ENCODE measurements at places on chromosomes 2 and 18.

DNA sequence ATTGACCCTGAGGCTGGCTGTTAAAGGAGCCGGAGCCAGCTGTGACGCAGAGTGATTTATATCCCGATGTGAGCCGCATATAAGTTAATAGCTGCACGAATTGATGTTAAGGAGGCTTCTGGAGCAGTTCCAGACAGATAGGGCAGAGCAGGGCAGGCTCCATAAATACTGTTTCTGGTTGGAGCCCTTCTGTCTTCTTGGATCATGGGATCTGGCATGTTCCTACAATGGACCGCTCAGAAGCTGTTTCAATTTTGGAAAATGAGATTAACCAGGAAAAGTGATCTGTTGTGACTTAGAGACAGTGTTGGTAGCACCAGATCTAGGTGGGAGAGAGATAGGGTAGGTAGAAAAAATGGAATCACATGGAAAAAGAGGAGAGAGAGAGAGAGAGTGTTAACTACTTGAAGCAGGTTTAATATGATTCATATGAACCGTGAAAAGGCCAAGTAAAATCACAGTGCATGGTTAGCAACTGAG is 4.8 kb upstream of the IGFBP5 start:
- DNase-seq = no peak

GRCh38 chr2:172864182-172864581 is 128.5 kb downstream of the RAPGEF4 start:
- DNase-seq = no peak

DNA sequence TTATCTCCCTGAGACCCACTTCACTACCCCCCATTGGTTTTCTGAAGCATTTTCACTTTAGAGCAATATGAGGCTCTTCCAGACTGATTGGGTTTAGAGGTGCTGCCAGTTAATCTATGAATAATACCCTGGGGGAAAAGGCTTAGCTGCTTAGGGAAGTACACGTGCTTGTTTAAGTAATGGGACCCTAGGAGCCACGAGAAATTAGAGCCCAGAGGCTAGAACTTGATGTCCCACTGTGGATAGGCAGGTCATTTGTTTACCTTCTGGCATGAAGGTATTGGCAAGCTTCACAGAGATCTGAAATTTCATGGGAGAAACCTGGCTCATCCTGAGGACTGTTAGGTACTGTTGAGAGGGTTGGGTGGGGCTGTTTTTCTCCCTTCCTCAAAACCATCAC is 59.7 kb downstream of the CLIP4 start:
- no peak for DNase-seq

DNA sequence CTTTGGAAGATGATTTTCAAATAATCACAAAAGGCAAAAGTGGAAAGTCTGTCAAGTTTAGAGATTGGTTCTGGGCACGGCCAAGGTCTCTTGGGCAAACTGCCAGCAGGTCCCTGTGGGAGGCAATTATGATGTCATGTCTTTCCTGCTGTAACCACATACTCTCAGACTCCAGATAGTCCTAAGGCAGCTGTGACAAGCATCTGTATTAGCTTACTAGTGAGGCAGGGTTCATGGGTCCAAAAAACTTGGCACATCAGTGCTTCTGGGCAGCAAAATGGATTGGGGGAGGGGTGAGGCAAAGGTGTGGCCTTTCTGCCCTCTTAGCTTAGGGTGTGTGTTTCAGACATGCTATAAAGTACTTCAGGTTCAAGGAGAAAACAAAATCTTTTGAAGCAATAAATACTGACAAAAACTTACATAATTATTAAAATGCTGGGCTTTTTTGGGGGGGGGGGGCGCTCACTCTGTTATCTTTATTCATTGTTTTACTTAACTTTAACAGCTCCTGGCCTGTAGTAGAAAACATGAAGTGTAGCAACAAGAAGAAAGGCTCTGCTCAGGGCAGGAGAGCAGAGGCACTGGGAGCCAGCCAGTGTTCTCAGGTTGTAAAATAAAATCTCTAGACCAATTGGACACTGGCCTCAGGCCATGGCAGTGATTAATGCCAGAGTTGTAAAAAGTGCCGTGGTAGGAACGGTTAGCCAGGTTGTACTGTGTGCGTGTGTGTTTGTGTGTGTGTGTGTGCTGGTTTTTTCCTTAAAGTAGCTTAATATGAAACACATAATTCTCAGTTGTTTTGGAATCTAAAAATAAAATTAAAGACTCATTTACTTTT is 14.3 kb upstream of the TANC1 start:
- no peak for DNase-seq

GRCh38 chr2:186962085-186962747 is 113.2 kb upstream of the ZSWIM2 start:
- no peak for DNase-seq

DNA sequence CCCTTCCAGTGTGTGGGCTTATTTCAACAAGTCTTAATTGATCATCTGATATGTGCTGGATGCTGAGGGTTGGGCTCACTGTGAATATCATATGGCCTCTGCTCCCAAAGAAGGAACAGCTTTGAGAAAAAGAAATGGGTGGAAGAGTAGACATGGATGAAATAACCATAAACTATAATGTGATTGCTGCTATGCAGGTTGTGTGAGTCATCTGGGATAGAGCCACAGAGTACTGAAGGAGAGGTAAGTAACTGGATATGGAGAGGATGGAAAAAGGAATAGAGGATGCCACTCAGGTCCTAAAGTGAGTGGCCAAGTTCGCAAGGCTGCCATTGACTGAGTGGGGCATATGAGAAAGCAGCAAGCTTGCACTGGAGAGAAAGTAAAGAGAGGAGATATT is 8.7 kb upstream of the DSG2 start:
- no peak for DNase-seq

Measured in stimulated activated CD8-positive, alpha-beta memory T cell treated with anti-CD3 and anti-CD28 coated beads, Interleukin-12 subunit alpha, Interleukin-12 subunit beta, amount 100 ng/mL, for 1 hour (primary cell).